ENCODE measurements at places on chromosomes 4 and X.

- DNase-seq = no peak
Measured at GRCh38 chr4:85556283-85556682, 81.3 kb downstream of the ARHGAP24 start.

DNA sequence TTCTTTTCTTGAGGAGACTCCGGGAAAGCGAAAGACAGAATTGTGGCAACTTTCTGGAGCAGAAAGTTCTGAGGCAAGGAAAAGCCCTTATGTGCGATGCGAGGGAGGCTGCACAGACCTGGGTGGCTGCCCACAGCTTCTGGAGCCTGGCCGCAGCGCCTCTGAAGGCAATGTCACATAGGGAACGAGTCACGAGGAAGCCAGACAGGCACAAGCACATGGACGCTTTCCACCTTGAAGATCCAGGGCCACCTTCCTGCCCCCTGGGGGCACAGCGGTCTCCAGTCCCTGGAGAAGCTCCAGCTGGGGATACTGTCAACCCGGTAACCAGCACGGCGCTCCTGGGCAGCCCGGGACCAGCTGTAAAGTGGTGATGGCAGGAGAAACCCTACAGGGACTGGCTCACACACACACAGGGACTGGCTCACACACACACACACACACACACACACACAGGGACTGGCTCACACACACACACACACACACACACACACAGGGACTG, 69.8 kb downstream of the MTNR1A start:
- DNase-seq = peak; percentile 42

- no peak for DNase-seq
Measured at GRCh38 chrX:44971674-44972073, 98.7 kb downstream of the KDM6A start.

GRCh38 chr4:110998320-110998719, 375.4 kb upstream of the PITX2 start:
- DNase-seq = no peak

All from NCI-H1092 (cell line).